Stimulated activated CD8-positive, alpha-beta memory T cell treated with anti-CD3 and anti-CD28 coated beads, Interleukin-15, amount 100 ng/mL, for 24 hours (primary cell): ENCODE measurements at places on chromosomes 2 and 18.

GRCh38 chr2:226514895-226515294 is 284.7 kb downstream of the IRS1 start:
- DNase-seq = no peak

GRCh38 chr18:45321520-45321919 is 293.8 kb upstream of the SLC14A2 start:
- no peak for DNase-seq

DNA sequence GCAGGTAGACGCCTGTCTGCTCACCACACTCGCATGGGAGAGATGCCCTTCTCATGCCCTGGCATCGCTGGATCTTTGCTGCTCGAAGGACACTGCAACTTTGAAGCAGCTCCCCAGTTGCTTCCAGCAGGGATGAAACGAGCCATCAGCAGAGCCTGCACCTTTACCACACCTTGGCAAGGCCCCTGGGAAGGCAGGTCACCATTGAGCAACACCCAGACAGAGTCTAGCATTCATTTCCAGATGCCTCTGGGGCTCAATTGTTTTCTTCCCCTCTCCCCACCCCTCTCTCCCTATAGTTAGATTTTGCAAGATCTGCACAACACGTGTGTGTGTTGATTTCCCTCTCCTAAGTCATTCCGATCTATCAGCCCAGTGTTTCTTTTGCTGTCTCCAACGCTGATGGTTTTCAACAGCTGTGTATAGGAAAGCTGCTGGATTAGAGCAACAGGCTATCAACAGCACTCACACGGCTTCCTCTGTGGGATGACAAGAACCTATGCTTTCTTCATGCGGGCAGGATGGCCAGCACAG is 25.6 kb upstream of the INHBB start:
- no peak for DNase-seq

GRCh38 chr2:53786705-53787613 is at the start of the genes ASB3 and ERLEC1:
Gene ASB3 (minus strand): TSS chr2:53786953. CDS start chr2:53765572, 21,381 bp downstream.
Gene ERLEC1 (plus strand): TSS chr2:53787044. CDS start chr2:53787211, 167 bp downstream.
- peak; percentile 76 for DNase-seq

- no peak for DNase-seq
These were observed 45.1 kb downstream of the TET3 start for GRCh38 chr2:74029714-74030397.
